ENCODE measurements at places on chromosomes 11 and 22.

DNA sequence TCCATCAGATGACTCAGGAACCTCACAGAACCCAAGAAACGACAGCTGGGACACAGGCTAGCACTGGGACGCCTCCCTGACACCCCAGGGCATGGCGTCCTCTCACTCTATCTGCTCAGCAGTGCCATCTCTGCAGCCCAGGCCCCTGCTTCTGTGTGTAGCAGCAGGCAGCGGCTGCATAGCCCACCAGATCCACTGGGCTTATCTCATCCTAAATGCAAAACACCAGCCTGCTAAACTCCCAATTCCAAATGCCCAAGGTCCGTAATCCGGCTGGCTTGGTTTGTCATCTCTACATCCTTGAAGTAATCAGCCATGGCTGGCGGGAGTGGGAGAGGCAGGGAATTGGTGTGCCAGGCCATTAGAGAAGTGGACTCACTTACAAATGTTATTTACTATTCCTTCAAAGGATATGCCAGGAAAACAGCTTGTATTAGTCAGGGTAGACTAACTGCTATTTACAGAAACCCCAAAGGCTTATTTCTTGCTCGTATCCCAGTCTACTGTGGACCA, 30.7 kb downstream of the SPATA19 start:
- no peak for DNase-seq
- H3K27ac ChIP-seq = no peak overlapping the region
- H3K4me1 ChIP-seq = no peaks in the 10 kb centered on the region
- H3K4me3 ChIP-seq = no peak overlapping the region

GRCh38 chr11:109241988-109242536, 179.9 kb upstream of the C11orf87 start:
- H3K4me3 ChIP-seq = no peak overlapping the region
- no peak for DNase-seq
- no peaks in the 10 kb centered on the region for H3K4me1 ChIP-seq
- peaks cover 4% of the 10 kb centered on the region for H3K27me3 ChIP-seq
- H3K27ac ChIP-seq = no peak overlapping the region

DNA sequence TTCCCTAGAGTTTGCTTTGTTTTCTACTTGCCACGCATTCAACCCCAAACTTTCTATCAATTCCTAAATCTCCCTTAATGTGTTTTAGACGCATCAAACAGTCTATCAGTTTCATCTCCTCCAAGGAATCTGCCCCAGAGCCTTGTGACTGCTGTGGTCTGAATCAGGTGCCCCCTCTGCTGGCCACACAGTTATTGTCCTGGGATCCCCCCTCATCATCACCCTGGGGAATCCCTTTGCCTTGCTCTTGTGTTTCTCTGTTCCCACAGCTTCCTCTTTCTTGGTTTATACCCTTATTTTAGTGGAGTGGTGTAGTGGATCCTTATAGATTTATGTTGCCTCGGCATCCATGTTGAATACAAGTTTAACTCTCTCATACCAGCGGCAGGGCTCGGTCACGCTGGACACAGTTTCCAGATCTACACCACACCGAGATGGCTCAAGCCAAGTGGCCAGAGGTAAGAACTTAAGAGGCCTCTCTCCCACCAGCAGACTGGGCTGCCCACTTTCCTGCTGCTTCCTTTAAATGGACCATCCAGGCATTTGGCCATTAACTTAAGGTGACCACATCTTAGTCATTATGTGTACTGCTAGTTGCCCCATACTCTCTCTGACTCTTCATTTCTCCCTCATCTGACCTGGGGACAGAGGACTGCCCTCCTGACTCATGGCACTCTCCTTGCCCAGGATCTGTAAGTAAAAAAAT, 8.2 kb downstream of the UPB1 start:
- peaks cover 3% of the 10 kb centered on the region for H3K27me3 ChIP-seq
- H3K4me3 ChIP-seq = no peak overlapping the region
- no peaks in the 10 kb centered on the region for H3K36me3 ChIP-seq
- peaks cover 2% of the 10 kb centered on the region for H3K4me1 ChIP-seq

- no peaks in the 10 kb centered on the region for H3K36me3 ChIP-seq
- peaks cover 10% of the 10 kb centered on the region for H3K27me3 ChIP-seq
- no peaks in the 10 kb centered on the region for H3K4me1 ChIP-seq
- no peak overlapping the region for H3K27ac ChIP-seq
- H3K4me3 ChIP-seq = no peak overlapping the region
- no peak for DNase-seq
Observed at GRCh38 chr11:102708654-102709053, 3.1 kb upstream of the MMP27 start.

GRCh38 chr11:117180661-117181585, 2.4 kb downstream of the SIDT2 start:
- peak overlapping the region; percentile 86 for H3K27ac ChIP-seq
- no peaks in the 10 kb centered on the region for H3K36me3 ChIP-seq
- peak; percentile 20 for DNase-seq
- peak overlapping the region; percentile 94 for H3K4me3 ChIP-seq
- peaks cover 32% of the 10 kb centered on the region for H3K4me1 ChIP-seq
- H3K27me3 ChIP-seq = peaks cover 8% of the 10 kb centered on the region

DNA sequence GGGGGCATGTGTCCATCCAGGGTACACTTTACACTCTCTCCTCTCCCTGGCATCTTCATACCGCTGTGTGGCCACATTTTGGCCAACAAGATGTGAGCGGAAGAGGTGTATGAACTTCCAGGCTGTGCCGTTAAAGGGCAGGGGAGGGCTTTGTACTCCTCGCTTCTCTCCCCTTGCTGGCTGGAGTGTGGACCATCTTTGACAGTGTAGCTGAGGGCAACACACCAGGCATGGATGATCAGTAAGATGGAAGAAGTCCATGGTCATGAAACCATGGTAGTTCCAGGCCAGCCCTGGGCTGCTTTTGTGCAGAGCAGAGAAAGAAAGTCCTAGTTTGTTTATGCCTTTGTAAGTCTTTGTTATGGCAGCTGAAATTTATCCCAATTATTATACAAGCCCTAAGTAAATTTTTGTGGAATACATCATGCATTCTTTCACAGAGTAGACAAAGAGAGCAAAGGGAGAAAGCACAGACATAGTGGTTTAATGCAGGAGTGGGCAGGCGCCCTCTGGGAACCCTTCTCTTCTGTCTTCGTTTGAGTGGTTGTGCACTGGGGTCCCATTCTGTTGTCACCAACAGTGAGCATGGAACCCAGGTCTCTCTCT, 70.4 kb downstream of the FBXO7 start:
- H3K27me3 ChIP-seq = peaks cover 5% of the 10 kb centered on the region
- H3K4me3 ChIP-seq = no peak overlapping the region
- no peak for DNase-seq
- no peaks in the 10 kb centered on the region for H3K4me1 ChIP-seq

GRCh38 chr22:50019316-50019715, 6.8 kb upstream of the IL17REL start:
- no peak overlapping the region for H3K4me3 ChIP-seq
- no peak for DNase-seq
- no peaks in the 10 kb centered on the region for H3K4me1 ChIP-seq
- H3K27me3 ChIP-seq = no peaks in the 10 kb centered on the region
- H3K36me3 ChIP-seq = no peaks in the 10 kb centered on the region
- no peak overlapping the region for H3K27ac ChIP-seq

All from immature natural killer cell (primary cell).